ENCODE measurements at places on chromosomes 5 and 9.

- DNase-seq: no peak
Measured at GRCh38 chr9:86242071-86242470, 17.4 kb downstream of the C9orf153 start.

DNA sequence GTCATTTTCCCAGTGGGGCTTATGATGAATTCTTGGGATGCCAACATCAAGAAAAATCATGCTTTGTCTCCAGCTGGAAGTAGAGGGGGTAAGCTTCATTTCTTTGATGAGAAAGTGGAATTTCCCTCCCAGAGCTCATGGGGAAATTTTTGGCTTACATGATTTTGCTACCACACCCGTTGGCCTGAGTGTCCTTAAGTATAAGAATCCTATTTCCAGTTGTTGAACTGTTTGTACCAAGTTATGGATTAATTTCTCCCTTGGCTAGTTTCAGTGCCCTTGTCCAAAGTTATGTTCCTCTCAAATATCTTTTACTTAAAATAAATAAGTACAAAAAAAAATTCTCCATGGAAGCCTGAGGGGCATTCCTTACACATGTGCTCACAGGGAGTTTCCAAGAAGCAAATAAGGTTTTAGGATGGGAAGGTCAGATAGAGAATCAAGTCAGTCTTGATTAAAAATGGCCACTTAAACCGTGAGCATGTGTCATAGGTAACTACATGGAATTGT, 82.3 kb downstream of the PTCD2 start:
- no peak for DNase-seq

DNA sequence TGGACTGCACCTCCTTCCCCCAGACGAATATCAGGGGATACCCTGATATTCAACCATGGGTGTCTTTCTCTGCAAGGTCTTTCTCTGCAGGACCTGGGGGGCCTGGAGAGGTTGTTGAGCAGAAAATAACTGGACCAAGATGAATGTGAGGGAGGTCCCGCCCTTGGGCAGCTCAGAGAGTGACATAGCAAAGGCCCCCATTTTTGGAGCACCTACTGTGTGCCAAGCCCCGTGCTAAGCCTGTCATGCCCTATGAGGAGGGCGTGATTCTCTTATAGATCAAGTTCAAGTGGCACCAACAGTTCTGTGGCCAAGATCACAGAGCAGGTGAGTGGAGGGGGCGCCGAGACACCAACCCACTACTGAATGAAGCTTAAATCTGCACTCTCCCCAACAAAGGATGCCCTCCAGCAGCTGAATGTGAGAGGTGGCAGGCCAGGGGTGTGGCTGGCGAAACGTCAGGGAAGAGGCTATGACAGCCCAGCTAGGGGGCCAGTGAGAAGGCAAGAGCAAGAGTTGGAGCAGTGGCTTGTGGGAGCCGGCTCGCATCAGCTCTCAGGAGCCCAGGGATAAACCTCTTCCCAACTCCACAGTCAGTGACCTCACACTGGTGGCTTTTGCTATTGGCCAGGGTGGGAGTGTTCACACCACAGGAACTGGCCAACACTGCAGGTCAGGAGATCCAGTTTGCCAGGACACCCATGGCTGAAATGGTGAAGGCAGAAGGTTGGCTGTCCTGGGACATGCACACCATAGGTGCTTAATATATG, 5.3 kb downstream of the SARDH start:
- DNase-seq: no peak

GRCh38 chr5:111384220-111384619, 128.1 kb downstream of the STARD4 start:
- DNase-seq: no peak

GRCh38 chr5:83767409-83767992, 46.8 kb upstream of the HAPLN1 start:
- no peak for DNase-seq

GRCh38 chr5:1488882-1489680, 34.7 kb downstream of the LPCAT1 start:
- peak; percentile 74 for DNase-seq

- DNase-seq: peak; percentile 88
Measured at GRCh38 chr9:131503626-131504465, 1.1 kb downstream of the POMT1 start.

DNA sequence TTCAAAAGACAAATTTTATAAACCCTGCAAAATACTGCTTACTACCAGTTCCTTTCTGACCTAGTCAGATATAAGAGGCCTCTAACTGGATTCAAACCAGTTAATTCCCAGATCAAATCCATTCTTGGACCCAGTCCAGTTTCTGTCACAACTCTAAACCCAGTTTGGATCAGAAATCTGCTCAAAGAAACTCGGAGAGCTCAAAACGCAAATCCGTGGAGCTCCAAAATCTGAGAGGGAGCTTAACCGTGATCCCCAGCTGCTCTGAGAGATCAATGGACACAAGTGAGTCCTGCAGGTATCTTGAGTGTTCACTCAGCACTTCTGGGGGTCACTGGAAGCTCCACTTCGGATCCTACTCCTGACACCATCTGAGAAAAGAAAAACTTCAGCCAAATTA, 348.1 kb upstream of the PTGER4 start:
- DNase-seq: no peak

- DNase-seq: no peak
Measured at GRCh38 chr9:105047742-105048041, 119.7 kb upstream of the ABCA1 start.

DNA sequence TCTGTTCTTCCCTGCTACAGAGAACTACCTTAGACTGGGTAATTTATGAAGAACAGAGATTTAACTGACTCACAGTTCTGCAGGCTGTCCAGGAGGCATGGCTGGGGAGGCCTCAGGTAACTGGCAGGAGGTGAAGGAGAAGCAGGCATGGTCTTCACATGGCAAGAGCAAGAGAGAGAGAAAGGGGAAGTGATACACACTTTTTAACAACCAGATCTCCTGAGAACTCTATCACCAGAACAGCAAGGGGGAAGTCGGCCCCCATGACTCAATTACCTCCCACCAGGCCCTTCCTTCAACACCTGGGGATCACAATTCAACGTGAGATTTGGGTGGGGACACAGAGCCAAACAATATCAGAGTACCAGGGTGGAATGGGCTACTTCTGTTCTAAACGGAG, 766.8 kb downstream of the TLE1 start:
- no peak for DNase-seq

- DNase-seq: no peak
Measured at GRCh38 chr5:132941331-132941730, 22.1 kb downstream of the AFF4 start.

DNA sequence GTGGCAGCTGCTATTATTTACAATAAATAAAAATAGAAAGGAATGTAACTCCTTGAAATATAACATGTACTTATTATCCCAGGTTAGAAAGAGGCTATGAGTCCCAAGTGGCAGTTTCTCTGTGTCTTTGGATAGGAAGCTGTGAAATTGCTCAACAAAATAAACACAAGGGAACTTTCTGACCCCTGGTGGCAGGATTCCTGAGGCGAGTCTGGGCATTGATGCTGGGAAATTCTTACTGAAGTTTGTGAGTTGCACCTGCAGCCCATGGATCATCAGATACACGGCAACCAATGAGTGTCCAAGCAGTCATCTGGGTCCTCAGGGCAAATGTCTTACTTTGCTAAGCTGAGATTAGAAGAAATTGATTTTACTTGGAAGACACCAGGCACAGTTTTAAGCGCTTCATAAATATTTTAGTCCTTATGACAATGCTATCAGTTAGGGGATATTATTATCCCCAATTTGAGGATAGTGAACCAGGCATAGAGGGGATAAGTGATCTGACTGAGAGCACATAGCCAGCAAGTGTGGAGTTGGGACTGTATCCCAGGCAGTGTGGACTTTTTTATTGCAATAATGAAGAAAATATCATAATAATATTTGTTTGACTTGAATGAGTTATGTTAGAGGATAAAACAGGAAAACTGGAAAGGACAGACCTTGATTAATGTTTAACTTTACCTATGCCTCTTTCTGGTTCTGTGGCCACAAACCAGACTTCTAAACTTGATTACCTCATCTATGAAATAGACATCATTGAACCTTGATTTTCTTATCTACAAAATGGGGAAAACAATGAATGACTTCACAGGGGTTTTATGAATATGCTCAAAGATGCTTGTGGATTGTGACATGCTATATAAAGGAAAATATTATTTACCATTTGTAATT, 265.5 kb upstream of the ADAMTSL1 start:
- DNase-seq: no peak

GRCh38 chr5:87535706-87536105, 123.0 kb upstream of the CCNH start:
- no peak for DNase-seq

- no peak for DNase-seq
Measured at GRCh38 chr5:75639535-75640311, 28.5 kb downstream of the ANKDD1B start.

GRCh38 chr9:8020186-8020585, 220.6 kb upstream of the DMAC1 start:
- DNase-seq: no peak

DNA sequence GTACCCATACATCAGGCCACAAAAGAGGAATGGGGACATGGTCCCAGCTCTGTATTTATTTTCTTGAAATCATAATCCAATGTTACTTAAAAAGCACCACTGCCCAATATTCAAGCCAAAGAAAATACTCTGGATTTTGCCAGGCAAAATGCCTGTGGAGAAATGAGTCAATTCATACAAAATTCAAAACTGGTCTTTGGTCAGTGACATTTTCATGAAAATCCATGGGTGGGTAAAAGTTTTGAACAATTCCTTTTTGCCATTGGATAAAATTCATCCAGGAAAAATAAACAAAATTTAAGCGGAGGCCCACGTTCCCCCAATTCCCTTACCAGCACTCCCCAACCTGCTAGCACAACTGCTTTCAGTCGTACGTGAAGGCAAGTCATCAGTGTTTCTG, 186.2 kb downstream of the GLIS3 start:
- DNase-seq: no peak

- no peak for DNase-seq
Measured at GRCh38 chr5:91938441-91938840, 555.3 kb upstream of the ARRDC3 start.

- no peak for DNase-seq
Measured at GRCh38 chr5:39891376-39891775, 466.6 kb upstream of the DAB2 start.

DNA sequence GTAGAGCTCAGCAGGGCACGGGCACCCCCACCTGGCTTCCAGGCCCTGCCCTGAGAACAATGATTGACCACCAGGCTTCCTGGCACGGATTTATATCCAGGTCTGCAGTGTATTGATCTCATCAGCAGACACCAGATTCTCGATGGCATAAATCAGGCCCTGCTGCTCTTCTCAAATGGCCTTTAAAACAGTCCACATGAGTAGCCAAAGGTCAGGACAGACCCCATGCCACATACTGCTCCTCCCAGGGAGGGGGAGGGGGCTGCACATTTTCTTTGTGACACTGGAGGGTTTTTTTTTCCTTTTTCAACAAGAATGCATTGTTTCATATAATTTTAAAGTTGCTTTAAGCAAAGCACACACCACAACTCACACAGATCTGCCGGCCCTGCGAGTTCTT, 85.4 kb downstream of the SEMA4D start:
- no peak for DNase-seq

DNA sequence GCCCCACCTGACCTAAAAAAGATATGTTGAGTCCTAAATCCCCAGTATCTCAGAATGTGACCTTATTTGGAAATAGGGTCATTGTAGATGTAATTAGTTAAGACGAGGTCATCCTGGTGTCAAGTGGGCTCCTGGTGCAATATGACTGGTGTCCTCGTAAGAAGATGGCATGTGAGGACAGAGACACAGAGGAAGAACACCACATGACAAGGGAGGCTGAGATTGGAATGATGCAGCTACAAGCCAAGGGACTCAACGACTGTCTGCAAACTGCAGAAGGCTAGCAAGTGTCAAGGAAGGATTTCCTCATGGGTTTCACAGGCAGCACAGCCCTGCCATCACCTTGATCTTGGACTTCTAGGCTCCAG, 100.4 kb upstream of the DAP start:
- DNase-seq: no peak

DNA sequence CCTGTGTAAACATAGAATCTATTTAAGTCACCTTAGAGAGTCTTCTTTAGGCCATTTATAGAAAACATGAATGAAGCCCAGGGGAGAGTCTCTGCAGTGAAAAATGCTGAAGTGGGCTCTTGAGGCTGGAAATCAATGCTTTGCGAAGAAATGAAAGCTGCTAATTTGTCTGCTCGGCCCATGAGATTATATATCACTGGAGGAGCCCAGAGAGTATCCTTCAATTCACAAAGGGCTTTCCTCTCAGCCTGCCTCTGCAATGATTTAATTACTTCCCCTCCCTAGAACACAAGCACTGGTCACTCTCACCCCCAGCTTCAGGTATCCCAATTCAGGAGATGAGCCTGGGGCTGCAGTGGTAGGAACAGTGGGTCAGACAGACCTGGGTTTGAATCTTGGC, 8.2 kb upstream of the DRD1 start:
- DNase-seq: no peak

DNA sequence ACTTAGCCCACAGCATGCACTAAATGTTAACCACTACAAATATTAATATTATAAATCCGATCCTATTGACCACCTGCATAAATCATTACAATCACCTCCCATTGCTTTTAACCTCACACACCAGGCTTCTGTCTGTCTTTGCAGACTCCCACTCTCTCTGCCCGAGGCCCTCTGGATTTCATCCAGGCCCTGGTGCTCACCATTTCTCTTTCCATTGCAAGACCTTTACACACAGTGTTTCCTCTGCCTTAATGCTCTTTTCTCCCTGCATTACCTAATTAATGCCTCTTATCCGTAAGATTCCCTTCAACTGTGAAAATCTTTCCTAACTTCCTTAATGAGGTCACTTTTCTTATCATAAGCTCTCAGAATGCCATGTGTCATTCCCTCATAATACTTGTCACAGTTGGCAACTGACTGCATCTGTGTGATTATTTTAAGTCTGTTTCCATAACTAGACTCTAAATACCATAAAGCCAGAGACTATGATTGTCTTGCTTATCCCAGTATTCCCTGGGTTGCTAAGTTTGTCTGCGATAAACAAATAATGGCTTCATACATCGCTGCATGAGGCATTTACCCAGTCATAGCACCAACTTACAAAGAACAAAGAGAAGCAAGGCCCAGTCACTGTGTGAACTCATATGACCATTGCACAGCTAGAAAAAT, 155.1 kb downstream of the CCDC192 start:
- DNase-seq: no peak

GRCh38 chr9:128138001-128138400, 10.5 kb upstream of the PTGES2 start:
- no peak for DNase-seq

DNA sequence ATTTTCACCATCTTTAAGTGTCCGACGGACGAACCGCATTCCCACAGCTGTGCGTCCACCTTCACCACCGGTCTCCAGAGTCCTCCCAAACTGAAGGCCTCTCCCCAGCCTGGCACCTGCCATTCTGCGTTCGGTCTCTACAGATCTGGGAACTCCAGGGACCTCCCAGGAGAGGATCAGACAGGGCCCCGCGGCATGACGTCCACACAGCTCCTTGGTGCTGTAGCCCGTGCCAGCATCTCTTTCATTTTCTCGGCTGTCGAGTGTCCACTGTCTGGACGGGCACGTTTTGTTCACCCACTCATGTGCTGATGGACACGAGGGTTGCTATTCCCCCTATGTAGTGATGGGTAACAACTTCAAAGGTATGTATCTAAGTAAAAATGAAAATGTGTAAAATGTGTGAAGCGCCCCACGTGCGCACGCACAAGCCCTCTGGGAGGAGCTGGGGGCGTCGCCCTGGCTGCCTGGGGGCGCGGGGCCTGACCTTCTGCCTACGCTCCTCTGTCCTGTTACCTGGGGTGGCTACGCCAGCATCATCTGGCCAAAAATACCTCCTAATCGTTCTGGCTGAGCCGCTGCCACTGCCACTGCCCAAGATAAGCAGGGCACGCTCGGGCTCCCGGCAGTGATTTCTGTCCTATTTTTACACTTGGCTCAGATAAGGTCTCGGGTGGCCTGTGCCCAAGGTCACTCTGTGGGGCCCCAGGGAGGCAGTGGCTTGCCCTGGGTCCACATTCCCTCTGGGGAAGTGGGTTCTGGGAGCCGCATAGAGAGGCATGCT, 10.8 kb upstream of the SLC12A7 start:
- DNase-seq: no peak

Measured in activated CD4-positive, alpha-beta T cell treated with anti-CD3 and anti-CD28 coated beads for 48 hours (primary cell).